ENCODE measurements at places on chromosomes 7 and 10. TPM values are rescaled to one million over a fixed set of nuclear protein-coding genes. Genes with fewer than 3 reads are reported as not detected.
A peak's percentile ranks its signal among the peaks of the same experiment; 100 is the strongest.

- DNase-seq = no peak
Observed at GRCh38 chr7:104328970-104329825, 795 bp downstream of the LHFPL3 start.

DNA sequence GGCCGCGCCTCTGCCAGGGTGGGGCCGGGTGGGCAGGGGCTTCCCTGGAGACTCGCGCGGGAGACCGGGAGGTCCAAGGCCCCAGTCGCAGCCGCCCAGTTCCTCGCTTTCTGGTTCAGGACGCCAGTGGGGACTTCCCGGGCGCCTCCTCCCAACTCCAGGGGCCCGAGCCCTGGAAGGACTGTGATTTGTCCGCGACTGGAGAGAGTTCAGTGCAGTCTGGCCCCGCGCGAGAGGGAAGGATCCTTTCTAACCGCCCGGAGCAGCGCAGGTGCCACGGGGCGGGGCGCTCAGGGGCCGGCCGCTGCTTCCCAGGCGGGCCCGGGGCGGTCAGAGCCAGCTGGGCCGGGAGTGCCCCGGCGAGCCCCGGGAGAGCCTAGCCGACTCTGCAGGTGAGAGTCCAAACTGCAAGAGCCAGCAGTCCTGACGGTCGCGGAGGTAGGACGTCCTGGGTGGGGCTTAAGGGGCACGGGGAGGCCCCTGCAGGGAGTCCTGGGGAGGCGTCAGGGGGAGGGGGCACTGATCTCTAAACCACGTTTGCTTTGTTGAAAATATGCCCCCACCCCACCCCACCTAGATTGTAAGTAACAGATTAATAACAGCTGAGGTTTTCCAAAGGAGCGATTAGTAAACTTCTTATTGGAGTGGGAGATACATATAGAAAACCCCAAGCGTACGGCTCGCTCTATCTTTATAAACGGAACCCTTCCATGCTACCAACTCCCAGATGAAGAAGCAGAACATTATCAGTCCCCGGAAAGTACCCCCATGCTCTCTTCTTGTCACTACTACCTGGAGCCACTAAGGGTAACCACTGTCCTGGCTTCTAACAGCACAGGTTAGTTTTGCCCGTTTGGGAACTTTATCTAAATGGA, 8.2 kb downstream of the NKX2-3 start:
- no peak for DNase-seq

DNA sequence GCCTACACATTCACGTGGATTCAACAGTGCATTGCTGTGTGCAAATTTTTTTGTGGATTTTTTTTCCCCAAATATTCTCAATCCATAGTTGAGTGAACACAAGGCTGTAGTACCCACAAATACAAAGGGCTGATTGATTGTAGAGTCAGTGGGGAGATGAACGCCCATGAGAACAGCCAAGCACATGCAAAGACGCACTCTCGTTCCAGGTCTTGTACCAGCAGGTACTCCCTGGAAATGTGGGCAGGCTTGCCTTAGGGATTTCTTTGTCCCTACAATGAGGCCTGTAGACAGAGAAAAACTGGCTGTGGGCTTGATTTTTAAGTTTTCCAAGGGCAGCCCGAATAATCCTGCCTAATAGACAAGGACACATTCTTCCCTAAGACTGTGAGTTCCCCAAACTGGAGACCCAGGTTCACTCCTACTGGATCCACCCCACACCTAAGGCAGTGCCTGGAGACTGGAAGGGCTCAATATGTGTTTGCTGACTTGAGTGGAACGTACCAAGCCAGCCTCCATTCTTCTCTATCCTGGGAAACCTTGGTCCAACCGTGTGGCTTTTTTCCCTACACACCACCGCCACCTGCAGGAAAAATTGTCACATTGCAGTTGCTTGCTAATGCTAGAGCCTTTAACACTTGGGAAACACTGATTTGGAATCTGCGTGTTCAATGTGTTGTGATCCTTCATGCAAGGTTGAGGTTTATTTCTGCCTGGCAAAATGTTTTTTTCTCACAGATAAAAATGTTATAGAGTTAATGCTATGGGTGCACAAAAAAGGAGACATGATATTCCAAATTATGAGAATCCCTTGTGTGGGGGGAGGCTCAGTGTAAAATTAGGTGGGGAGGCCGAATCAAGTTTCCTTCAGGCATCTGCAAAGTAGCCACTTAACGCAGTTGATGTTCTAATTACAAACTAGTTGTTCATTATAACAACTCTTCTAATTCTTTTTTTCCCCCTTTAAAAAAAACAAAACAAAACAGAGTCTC, 49.3 kb downstream of the PPP1R17 start:
- no peak for DNase-seq

GRCh38 chr7:151565541-151565940, 45.8 kb upstream of the RHEB start:
- no peak for DNase-seq

- no peak for DNase-seq
Observed at GRCh38 chr10:14540062-14540461, 209.3 kb upstream of the FRMD4A start.

- DNase-seq = no peak
Observed at GRCh38 chr7:93717217-93717900, 142.8 kb upstream of the CALCR start.

GRCh38 chr10:73459683-73460314, 26.4 kb upstream of the MSS51 start:
- DNase-seq = no peak

DNA sequence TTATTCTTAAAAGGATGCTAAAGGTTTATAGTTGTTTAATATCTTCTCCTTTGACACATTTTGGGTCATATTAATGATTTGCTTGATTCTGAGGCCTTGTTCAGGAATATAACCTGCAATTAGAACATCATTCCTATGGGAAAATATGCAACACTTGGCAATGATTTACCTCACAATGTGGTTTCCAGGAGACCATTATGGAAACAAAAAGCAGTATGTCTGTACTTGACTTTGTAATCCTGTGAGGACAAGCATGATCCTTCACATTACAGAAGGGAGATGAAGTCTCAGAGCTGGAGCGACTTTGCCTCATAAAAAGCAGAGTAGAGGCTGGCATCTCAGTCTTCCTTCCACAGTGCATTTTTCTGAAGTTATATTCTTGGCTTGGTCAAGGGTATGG, 57.0 kb upstream of the CDCA7L start:
- no peak for DNase-seq

GRCh38 chr10:13268841-13269240, 31.0 kb downstream of the PHYH start:
- DNase-seq = no peak

DNA sequence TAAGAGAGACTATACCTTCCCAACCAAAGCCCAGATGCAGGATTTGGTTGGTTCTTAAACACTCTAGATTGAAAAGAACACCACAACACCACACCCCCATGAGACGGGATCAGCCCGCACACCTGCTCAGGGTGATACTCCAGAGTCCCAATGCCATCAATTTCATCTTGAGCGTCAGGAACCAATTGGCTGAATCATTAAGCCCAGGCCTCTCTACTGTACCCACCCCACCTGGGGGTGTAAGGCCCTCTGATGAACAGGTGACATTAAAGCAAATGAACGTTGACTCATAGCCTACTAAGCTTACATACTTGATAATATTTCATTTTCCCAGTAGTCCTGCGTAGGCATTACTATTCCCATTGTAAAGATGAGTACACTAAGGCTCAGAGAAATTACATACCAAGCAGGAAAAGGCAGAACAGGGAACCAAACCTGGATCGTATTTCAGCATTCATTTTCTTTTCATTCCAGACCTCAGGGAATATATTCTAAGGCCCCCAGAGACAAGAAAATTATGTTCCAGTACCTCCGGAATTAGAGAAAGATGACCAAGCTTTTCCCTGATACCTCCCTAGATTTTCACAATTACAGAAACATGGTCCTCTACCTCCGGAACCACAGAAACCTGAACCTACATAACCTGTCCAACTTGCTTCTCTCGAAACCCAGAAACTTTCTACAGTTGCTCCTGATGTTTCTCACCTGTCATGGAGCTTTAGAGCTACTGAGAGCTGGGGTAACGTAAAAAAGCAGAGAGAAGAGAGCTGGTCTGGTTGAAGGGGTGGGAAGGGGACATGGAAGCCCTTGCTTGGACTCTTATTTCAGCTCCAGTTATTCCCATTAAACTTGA, 43.1 kb upstream of the KDM7A start:
- no peak for DNase-seq

DNA sequence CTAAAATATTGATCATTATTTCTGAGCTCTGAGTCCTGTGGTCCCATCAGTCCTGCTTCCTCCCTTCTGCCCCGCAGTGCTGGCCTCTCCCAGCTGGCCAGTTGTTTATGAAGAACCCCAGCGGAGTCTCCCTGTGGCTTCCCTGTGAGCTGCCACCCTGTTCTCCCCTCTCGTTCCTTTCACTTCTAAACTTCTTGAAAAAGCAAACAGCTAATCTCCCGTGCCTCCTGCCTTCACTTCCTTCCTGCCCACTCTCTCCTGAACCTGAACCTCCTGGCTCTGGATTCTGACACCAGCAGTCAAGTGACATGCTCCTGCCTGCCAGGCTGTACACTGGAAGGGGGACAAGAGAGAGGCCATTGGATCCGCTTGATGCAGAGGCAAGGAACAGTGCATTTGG, 63.7 kb upstream of the ZPBP start:
- DNase-seq = no peak

GRCh38 chr10:47367646-47368045, 16.4 kb downstream of the ZNF488 start:
- DNase-seq = peak; percentile 67

GRCh38 chr7:78780560-78780959, 672.9 kb downstream of the MAGI2 start:
- no peak for DNase-seq

- DNase-seq = no peak
Observed at GRCh38 chr10:5649746-5650145, 16.6 kb downstream of the ASB13 start.

- DNase-seq = no peak
Observed at GRCh38 chr7:155466814-155467733, 9.1 kb downstream of the EN2 start.

GRCh38 chr10:16745061-16745460, 72.2 kb downstream of the RSU1 start:
- no peak for DNase-seq

DNA sequence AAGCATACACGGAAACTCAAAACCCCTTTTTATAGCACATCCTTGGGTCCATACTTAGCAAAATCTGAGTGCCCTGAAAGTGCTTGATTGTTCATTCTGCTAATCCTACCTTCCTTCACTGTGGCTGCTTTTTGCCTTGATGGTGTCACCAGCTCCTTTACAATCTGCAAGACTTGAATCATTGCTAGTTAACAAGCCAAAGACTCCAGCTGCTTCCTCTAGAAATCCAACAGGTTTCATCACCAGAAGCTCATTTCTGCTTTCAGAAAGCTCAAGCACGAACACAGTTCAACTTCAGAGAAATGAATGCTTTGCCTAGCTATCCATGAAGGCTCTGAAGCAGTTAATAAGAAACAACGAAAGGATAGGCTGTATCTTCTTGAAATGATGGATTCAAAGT, 38.0 kb downstream of the USP6NL start:
- no peak for DNase-seq

GRCh38 chr7:1666317-1666822, 3.7 kb upstream of the ELFN1 start:
- peak; percentile 76 for DNase-seq

DNA sequence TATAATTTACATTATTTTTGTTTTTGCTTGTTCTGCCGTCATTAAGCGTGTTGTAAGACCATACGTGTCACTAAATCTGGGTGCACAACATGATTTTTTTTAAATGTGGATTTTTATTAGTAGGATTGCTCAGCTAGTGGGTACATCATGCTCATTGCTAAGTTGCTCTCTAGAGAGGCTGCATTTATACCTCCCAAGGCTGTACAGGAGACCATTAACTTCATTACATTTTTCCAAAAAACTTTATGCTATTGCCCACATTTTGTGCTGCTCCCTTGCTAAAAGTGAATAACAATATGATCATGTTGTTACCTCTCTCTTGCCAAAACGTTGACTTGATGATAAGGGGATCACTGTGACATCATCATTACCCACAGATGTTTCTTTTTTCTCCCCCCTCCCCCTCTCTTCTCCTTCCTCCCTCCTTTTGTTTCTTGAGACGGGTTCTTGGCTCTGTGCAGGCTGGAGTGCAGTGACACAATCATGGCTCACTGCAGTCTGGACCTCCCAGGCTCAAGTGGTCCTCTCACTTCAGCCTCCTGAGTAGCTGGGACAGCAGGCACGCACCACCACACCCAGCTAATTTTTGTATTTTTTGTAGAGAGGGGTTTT, 65.1 kb downstream of the BMPR1A start:
- no peak for DNase-seq

DNA sequence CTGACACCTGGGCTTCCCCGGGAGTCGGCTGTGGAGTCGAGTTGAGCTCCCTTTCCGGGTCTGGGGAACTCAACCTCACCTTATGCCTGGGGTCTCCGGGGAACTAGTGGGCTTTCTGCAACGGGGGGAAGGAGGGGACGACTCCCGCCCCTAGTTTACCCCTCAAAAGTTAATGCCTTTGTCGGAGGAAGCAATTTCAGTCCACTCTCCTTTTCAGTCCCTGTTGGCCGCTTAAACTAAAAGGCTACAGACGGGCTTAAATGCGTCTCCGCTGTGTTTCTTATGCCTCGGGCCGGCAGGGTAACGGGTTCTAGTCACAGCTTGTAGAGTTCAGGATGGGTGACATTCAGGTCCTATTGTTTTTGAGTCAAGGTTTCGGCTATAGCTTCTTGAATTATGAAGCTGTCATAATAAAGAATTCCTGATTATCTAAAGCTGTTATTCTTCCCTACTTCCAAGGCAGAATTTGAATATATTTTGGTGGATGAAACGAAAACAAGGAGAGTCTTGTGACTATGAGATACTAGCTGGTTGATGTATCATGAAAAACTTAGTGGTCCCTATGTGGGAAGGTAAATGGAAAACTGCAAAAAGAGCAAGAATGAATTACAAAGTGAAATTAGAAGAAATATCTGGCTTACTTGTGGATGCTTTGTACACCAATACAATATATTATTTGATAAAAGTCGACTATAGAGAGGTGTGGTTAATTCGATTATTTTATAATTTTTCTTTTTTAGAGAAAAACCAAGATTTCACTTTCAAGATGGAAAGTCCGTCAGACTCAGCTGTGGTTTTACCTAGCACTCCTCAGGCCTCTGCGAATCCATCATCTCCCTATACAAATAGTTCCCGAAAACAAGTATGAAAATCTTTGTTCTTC, 495 bp downstream of the SFR1 start:
- DNase-seq = no peak

ITGA8 gene
- total RNA-seq = 2.8 TPM

GBX1 gene
- total RNA-seq = not detected

NUTM2D gene
- 7.4 TPM for total RNA-seq

FAM221A gene
- 9.4 TPM for total RNA-seq

LRRD1 gene
- not detected for total RNA-seq

ARHGAP22 gene
- 1.8 TPM for total RNA-seq

PAPOLB gene
- 0.30 TPM for total RNA-seq

PDZD7 gene
- total RNA-seq = 2.3 TPM

PDE1C gene
- total RNA-seq = 1.8 TPM

PLEKHS1 gene
- 0.49 TPM for total RNA-seq

ATXN7L1 gene
- total RNA-seq = 18.9 TPM

HMX3 gene
- total RNA-seq = not detected

IFIT1B gene
- total RNA-seq = not detected

TMEM236 gene
- 0.13 TPM for total RNA-seq
